ENCODE measurements at places on chromosomes 2 and 18.

- no peak for DNase-seq
These were observed 10.8 kb upstream of the KIF3C start for GRCh38 chr2:25993049-25993448.

GRCh38 chr2:75334076-75334475 is 134.8 kb upstream of the TACR1 start:
- DNase-seq, result no peak

- DNase-seq, result no peak
These were observed 106.2 kb downstream of the ZRANB3 start for GRCh38 chr2:135424849-135425248.

- no peak for DNase-seq
These were observed 24.0 kb downstream of the IMMT start for GRCh38 chr2:86171295-86171694.

DNA sequence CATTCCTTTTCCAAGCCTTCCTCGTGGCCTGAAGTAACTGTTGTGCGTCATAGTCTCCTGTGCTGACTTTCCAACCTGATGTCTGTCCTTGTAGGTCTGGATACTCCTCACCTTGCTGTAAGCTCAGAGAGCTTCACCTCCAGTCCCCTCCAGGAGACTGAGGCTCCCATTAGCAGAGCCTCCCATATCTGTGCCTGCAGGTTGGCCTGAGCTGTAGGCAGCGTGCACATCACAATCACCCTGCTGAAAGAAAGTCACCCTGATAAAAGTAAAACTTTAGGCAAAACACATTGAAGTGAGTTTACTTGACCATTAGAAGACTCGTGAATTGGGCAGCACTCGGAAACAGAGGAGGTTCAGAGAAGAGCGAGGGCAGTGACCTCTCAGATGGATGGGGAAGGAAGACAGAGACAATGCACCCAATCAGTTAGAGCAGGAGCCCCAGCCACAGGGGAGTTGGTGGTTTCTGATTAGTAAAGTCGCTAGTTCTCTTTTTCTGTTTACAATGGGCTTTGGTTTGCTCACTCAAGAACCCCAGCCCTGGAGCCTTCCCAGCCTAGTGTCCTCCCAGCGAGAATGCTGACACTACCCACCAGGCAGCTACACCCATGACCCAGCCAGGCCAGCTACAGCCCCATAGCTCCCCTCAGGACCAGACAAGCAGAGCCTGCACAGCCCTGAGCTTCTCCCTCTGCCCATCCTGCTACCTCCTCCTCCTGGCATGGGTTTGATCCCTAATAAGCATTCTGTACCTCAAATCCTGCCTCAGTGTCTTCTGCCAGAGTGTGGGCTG is 12.1 kb upstream of the TPO start:
- DNase-seq, result no peak

DNA sequence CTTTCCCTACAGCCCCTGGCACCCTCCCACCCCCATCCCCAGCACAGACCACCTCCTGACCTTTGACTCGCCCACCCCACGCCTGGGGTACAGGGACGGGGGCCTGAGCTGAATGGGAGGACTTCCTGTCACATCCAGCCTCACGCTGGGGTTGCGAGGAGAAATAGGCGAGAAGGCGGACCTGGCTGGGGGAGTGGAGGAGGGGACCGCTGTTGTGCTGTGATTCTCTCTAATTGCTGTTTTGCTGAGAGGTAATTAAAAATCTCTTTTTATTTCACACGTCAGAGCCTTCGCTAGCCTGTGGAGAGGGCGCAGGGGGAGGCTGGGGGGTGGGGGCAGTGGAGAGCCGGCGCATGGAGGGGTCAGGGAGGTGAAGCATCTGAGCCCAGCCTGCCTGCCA is 9.7 kb upstream of the ECEL1 start:
- no peak for DNase-seq

- DNase-seq, result no peak
These were observed 414.4 kb upstream of the NXPH2 start for GRCh38 chr2:139194546-139194945.

DNA sequence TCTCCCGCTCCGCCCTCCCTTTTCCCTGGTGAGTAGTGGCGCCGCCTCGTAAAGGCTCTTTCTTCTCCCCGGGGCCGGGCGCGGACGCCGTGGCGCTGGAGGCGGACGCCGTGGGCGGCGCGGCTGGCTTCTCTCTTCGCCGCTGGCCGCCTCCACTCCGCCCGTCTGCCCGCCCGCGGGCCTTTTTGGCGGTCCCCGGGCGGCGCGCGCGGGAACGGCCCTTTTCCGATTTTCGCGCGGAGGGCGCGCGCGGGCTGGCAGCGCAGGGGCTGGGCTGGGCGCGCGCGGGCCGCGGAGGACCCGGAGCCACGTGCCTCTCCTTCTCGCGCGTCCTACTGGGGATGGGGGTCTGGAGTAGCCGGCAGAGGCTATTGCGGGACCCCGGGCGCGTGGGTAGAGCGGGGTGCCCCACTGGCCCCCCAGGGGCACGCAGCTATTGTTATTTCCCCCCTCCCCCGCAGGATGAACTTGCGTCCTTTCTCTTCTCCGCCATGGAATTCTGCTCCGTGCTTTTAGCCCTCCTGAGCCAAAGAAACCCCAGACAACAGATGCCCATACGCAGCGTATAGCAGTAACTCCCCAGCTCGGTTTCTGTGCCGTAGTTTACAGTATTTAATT is 472 bp downstream of the SLC20A1 start:
- no peak for DNase-seq

- no peak for DNase-seq
These were observed 639.1 kb upstream of the SLC39A10 start for GRCh38 chr2:195017890-195018289.

DNA sequence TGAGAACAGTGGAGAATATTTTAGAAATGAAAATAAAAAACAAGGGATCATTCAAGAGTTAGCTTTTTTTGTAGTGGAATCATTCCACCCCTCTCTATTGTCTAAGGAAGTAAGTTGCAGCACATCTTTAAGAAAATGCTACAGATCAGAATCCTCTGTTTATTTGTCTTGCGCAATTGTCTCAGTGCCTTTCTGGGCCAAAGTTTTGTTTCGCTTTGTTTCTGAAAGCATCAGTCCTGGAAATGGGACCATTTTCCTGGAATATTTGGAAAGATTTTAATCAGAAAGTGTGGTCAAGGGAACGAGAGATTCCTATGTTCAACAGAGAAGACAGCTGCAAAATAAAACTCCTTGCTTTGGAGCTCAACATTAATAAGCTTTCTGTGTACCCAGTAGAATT is 74.0 kb downstream of the NRXN1 start:
- DNase-seq, result no peak

DNA sequence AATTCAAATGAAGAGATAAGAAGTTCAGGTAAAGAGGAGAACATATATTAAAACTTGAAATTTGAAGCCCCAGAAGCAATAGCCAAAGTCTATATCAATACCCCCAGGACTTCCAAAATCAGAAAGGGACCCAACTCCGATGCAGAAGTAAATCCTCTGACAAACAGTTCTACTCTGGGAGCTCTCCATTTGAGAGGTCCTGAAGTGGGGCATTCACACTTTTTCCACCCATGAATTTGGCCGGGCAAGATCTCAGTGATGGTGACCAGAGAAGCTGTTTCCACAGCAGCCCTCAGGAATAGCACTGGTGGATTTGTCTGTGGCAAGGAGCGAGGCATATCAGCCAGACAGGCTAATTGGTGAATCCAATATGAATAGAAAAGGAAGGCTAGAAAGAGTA is 313.6 kb upstream of the MC4R start:
- DNase-seq, result no peak

DNA sequence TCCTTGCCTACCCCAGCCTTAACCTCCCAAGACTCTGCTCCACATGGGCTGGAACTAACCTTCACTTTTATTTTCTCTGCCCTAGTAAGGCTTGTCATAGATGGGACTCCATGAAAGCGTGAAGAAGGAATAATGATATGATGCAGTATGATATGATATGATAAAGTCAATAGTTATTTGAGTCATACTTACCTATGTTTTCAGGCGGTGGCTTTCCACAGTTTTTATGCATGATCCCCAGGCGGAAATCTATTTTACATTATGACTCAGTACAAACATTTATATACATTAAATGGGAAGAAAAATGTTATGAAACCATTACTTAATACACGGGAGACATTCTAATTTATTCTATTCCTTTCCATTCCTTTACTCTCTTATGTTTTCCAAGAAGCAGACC is 5.6 kb downstream of the ACMSD start:
- DNase-seq, result no peak

- DNase-seq, result no peak
These were observed 8.6 kb upstream of the HAAO start for GRCh38 chr2:42800981-42801380.

DNA sequence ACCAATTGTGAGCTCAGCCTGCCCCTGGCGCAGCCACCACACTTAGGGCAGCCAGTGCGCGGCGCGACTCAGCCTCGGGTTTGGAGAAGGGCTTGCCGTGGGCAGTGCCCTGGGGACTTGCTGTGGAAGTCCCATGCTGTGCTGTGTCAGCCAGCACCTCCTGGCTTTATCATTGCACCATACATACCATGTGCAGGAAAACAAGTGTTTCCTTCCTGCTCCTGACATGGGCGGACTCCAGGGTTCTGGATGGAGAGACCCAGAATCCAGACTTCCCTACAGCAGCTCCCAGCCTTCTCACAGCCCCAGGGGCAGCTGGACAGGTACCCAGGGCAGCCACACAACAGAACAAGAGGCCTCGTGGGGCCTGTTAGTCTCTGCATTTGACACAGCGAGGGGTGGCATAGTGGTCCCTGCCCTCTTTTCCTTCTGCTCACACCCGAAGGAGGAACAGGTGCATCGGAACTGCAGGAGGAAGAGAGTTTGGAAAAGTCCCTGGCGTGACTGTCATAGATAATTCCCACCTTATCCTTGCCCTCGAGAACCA is 54.2 kb downstream of the SDC1 start:
- no peak for DNase-seq

GRCh38 chr2:81852651-81853050 is 1548.1 kb upstream of the LRRTM1 start:
- no peak for DNase-seq

- DNase-seq, result no peak
These were observed 48.3 kb downstream of the LAMA3 start for GRCh38 chr18:23737578-23737977.

DNA sequence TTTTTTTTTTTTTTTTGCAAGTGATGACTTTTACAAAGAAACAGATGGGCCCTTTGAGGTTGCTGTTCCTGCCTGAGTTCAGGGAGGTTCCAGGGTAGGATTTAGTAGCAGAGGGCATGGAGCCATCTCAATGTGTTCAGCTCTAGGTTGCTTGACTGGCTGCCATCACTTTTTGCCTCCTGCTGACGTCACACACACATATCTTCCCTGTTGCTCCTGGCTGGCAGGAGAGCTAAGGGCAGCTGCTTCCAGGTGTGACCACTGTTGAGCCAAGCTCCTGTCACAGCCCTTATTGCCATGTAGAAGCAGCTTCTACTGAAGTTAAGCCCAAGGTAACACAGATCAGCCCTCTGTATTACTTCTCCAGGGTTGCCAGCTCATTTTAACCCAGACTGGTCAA is 394.2 kb upstream of the SPRED2 start:
- no peak for DNase-seq

- DNase-seq, result no peak
These were observed 18.5 kb upstream of the CCNT2 start for GRCh38 chr2:134900151-134900550.

- no peak for DNase-seq
These were observed 228.7 kb downstream of the ARHGAP15 start for GRCh38 chr2:143357966-143358365.

GRCh38 chr18:63317982-63318888 is 1.3 kb downstream of the BCL2 start:
- DNase-seq, result no peak
